ENCODE measurements at places on chromosomes 2 and 18.

DNA sequence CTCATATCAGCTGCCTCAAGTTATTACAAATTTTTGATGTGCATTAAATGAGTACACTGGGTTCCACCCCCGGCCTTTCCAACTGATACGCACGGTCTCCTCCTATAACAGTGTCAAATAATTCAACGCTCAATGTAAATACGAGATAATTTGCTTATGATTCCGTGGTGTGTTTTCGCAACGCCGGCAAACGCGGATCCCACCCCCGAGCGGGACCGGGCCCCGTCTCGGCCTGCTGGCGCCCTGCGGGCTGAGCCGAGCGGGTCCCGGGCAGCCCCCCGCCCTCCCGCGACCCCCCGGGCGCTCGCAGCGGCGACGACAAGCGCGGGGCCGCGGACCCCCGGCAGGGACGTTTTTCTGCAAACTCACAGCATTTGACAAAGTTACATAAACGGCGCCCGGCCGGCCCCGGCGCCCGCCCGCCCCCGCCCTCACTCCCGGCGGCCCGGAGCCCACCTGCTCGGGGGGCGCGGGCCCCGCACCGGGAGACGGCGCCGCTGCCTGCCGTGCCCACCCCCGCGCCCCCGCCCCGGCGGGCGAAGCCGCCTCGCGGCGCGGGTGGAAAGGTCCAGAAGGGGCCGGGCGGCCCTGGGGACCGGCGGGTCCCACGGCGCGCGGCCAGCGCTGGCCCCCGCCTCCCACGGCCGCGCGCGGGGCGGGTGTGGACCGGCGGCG, 762 bp downstream of the HDAC4 start:
- DNase-seq, result no peak

GRCh38 chr2:232860593-232861241, 9.3 kb upstream of the SNORC start:
- DNase-seq, result no peak

DNA sequence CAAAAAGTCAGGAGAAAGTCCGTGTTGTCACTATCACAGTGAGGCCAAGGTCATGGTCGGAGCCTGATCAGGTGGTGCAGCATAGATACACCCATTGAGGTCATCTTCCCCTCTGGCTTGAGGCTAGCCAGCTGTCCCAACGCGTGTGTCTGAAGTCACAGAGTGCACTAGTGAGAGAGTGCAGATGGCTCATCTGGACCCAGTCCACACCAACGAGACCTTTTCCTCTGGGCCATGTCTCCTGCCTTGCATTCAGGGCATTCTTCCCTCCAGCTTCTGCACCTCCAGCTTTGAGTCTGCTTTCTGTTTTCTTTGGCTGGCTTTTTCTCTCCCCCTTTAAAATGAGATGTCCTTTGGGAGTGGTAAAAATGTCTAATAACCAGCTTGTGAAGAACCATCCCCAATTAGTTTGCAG, 146.9 kb downstream of the TDRD15 start:
- DNase-seq, result no peak

GRCh38 chr18:23689031-23689615, at the start of gene LAMA3:
Gene LAMA3 (plus strand): TSS chr18:23689453. CDS start chr18:23689684, 231 bp downstream.
- DNase-seq, result no peak

DNA sequence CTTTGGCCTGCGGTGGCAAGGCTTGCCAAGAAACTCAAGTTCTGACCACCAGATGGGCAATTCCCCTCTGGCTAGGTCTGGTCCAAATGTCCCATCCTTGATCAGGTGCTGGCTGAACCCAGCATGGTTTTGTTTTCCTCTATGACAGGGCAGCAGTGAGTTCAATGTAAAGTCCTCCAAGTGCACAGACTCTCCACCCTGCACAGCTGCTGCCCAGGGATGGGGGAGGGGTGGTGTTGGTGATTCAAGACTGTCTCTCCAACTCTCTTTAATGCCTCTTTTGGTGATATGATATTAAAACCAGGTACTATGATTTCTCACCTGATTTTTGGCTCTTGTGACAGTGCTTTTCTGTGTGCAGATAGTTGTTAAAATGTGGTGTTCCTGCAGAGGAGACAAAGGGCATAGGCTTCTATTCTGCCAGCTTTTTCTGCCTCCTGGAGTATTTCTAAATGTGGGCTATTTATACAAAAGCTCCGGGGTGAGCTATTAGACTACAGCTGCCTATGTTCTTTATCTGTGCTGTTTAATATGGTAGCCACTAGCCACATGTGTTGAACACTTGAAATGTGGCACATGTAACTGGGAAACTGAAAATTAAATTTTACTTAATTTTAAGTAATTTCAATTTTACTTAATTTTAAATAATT, 64.0 kb upstream of the STK39 start:
- no peak for DNase-seq

GRCh38 chr2:164495491-164496223, 125.6 kb downstream of the GRB14 start:
- DNase-seq, result no peak

- no peak for DNase-seq
Observed at GRCh38 chr2:232634206-232635150, 1.1 kb downstream of the EFHD1 start.

DNA sequence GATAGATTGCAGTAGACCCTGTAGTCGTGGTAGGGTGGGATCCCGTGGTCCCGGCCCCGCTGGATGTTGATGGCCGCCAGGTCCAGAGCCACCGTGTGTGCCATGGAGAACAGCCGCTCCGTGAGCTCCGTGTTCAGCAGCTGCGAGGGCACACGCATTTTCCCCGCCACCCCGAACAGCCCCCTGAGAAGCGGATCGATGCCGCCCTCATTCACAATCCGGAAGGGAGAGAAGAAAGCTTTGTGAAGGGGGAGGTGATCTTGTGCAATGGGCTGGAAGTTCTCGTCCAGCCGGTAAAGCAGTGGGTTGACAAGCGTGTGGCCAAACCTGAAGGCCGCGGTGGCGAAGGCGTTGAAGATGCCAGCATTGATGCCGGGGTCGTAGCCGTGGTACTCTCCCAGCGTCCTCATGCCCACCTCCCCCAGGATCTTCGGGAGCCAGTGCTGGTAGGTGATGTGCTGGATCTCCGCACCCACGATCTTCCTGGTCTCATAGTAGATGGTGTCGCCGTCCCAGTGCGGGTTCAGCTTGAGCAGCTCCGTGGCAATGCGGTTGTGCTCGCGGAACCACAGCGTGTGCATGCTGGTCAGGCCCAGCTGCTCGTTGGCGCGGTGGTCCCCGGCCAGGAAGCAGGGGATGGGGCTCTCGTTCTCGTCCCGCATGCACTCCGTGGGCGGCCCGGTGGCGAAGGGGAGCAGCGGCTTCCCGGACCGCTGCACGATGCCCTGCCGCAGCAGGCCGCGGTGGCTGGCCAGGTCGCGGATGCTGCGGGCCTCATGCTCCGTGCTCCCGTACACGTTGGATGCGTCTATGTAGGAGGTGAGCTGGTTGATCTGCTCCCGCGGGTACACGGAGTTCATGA, 95.8 kb downstream of the PXDN start:
- no peak for DNase-seq
